ENCODE measurements at places on chromosomes 4 and X. TPM values are rescaled to one million over a fixed set of nuclear protein-coding genes. Genes with fewer than 3 reads are reported as not detected.
A peak's percentile ranks its signal among the peaks of the same experiment; 100 is the strongest.

Gene FGF16
- not detected for total RNA-seq

Gene NDUFB11
- total RNA-seq = 67.1 TPM

DNA sequence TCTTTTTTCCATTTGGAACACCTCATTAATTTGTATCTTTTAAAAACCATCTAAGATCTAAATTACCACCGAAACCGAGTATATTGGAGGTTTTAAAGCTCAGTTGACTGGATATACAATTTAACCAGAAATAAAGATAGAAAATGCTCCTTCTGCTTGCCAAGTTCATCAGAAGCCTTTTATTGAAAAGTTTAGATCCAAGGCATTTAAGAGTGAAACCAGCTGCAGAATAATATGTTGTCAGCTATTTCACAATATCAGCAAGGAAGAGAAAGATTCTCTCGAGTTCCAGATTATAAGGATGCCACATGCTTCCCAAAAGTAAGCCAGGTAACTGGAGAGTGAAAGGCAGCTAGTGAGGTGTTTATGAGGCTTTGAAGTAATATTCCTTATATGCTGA, 217.4 kb downstream of the DCTD start:
- DNase-seq = no peak

Gene PRRG1
- 6.3 TPM for total RNA-seq

- DNase-seq = no peak
These were observed 44.4 kb downstream of the DIAPH2 start for GRCh38 chrX:96729053-96729452.

Gene ZDHHC15
- total RNA-seq = 0.13 TPM

- DNase-seq = no peak
These were observed 29.9 kb downstream of the ARL13A start for GRCh38 chrX:100999451-100999850.

Gene CAPN6
- 0.28 TPM for total RNA-seq

GRCh38 chr4:100796332-100796731, 278.5 kb upstream of the EMCN start:
- no peak for DNase-seq

DNA sequence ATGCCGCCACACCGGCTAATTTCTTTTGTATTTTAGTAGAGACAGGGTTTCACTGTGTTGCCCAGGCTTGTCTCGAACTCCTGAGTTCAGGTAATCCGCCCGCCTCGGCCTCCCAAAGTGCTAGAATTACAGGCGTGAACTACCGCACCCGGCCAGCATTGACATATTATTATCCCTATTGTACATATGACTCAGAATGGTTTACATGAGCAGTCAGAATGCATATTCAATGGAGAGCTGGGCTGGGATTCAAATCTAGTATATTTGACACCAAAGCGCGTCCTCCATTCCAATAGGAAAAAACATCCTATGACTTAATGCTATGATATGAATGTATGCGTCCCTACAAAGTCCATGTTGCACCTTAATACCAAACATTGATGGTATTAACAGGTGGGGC, 281.4 kb downstream of the CAMK2D start:
- no peak for DNase-seq

GRCh38 chr4:147863111-147863747, 131.3 kb downstream of the ARHGAP10 start:
- no peak for DNase-seq

DNA sequence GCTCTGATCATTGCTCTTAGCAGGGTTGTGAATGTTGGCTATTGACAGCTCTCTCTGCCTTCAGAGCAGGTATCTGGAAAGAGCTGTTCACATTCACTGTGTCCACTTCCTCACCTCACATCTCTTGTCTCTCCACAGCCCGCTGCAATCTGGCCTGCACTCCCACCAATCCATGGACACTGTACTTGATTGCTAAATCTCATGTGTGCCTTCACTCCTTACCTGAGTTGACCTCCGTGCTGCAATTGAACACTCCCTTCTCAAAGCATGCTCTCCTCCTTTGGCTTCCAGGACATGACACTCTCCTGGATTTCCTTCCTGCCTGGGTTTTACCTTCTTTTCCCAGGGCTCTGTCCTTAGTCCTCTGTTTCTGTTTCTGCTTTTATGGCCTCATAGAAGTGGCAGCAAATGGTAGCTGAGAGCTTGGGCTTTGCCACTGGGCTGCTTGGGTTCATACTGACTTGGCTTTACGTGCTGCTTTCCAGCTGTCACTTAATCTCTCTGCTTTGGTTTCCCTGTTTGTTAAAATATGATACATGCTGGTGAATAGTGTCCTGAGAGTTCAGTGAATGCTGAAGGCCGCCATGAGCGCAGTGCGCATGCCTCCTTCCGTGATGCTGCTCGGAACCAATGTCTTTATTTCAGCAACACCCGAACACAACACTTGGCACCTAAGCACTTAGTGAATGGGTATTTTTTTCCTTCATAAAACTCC, 29.5 kb downstream of the DCUN1D4 start:
- DNase-seq = peak; percentile 62

Gene ATOH1
- total RNA-seq = not detected

- DNase-seq = no peak
These were observed 13.3 kb downstream of the TLR10 start for GRCh38 chr4:38769441-38769840.

Gene COL4A5
- 2.9 TPM for total RNA-seq

GRCh38 chr4:185803022-185803421, 9.0 kb downstream of the SORBS2 start:
- DNase-seq = no peak

GRCh38 chrX:32687379-32687778, 524.0 kb downstream of the DMD start:
- DNase-seq = no peak

GRCh38 chrX:69615342-69615741, 571 bp upstream of the EDA start:
- no peak for DNase-seq

Gene FIP1L1
- 13.4 TPM for total RNA-seq

- DNase-seq = no peak
These were observed 152.3 kb downstream of the ADAM29 start for GRCh38 chr4:175070444-175070843.

GRCh38 chrX:39149761-39150160, 348.5 kb downstream of the MID1IP1 start:
- peak; percentile 52 for DNase-seq

DNA sequence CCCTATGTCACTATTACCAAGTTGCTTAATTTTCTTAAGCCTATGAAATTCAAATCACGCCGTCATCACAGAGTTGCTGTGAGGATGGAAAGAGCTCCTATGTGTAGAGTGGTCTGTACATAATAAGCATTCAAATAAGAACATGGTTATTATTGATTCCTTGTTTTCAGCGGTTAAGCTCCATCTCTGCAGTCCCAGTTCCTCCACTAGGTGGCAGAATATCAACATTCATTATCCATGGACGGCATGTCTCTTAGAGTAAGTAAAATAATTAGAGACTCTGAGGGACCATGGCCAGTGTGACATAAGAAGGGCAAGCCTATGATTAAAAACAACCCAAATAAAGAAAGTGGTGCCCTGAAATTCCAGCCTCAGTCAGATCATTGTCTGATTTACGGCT, 132.5 kb upstream of the NHS start:
- DNase-seq = no peak

GRCh38 chr4:163393471-163393870, 49.8 kb downstream of the NPY5R start:
- DNase-seq = no peak

GRCh38 chr4:177396352-177396751, 45.9 kb downstream of the AGA start:
- DNase-seq = no peak

Gene PCDH18
- 1.3 TPM for total RNA-seq

Gene TENM3
- total RNA-seq = 1.4 TPM

Gene CXorf51B
- total RNA-seq = not detected

- no peak for DNase-seq
These were observed 2.6 kb downstream of the TIFA start for GRCh38 chr4:112282860-112283667.

GRCh38 chrX:123773258-123773988, 40.6 kb upstream of the THOC2 start:
- DNase-seq = no peak

DNA sequence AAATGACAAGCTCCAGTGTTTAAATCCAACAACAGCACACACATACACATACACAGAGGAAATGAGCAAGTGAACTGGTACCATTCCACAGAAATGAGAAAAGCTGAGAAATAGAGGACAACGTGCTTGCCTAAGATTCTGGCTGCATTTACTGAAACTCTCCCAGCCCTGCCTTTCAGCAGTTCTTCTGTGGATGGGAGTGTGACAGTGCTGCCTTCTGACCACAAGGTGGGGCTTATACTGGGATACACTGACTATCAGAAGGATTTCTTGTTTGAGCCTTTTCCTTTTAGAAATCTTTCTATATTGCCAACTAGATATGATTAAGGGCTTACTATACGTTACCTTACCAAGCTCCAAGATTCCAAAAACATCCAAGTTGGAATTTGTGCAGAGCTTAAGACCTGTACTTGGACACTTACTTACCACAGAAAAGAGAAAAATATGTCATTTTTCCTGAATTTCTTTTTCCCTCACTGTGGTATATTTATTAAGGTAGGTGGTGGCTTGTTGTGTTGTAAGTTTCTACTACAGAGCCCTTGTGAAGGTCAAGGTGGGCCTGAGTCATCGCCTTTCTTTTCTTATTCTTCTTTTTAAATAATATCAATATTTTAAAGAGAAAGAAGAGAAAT, 10.7 kb upstream of the CXCL8 start:
- DNase-seq = peak; percentile 69

Gene HSD17B13
- 77.7 TPM for total RNA-seq

GRCh38 chrX:154548028-154548316, 552 bp downstream of the IKBKG start:
- DNase-seq = no peak

Gene TMEM271
- not detected for total RNA-seq

GRCh38 chr4:80197601-80198440, 518 bp downstream of the PRDM8 start:
- no peak for DNase-seq

DNA sequence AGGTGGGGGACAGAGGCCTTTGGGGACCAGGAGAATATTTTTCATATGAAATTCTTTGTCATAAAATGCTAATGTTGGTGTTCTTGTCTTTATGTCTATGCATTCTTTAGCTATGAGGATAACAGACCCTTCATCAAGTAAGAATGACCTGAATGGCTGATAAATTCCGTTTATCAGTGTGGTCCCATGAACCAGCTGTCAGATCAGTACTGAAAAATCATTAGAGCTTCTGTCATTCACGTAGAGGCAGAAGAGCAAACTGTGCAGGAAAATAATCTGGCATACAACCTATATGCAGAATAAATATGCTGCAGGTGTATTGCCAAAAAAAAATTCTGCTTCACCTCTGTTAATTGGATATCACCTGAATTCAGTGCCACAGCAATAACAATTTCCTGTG, 828.6 kb downstream of the ADGRL3 start:
- no peak for DNase-seq

Gene GLRA2
- not detected for total RNA-seq

- no peak for DNase-seq
These were observed 309.7 kb downstream of the PACRGL start for GRCh38 chr4:21009956-21010355.

- no peak for DNase-seq
These were observed 121.3 kb downstream of the NWD2 start for GRCh38 chr4:37365888-37366287.

DNA sequence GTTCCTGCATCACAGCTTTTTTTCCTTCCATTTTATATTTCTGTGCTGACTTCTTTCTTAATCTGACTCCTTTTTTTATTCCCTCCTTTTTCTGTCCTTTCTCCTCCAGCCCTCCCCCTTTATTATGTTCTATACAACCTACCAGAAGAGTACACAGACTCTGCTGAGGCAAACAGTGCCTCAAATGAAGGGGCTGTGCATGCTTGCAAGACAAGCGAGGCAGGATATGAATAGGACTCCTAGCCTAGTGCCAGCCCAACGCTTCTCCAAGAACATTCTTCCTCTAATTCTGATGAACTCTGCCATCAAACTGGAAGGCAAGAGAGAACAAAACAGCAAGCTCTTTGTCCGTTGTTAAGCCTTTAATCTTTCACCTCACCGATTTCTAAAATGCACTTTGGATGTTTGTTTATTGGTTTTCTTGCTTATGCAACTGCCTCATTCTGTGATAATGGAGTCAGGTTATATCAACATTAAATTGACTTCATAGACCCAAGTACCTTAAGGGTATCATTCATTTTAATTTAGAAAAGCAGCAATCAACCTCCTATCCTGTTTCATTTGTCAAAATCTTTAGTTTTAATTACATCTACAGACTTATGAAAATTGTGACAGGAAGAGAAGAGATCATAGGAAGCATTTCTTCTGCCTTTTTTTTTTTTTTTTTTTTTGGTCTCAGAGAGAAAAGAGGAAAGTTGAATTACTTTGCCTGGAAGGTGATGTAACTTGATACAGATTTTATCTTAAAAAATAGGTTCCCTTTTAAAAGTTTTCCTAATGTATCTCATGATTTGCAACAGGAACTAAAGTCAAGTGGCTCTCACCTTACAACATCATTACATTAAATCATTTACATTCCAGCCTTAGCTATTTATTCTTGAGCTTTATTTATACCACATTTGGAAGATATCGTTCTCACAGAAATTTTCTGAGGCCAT, 284.7 kb upstream of the FTHL17 start:
- no peak for DNase-seq

GRCh38 chr4:149838036-149838435, 22.4 kb upstream of the IQCM start:
- no peak for DNase-seq

GRCh38 chrX:96140796-96141195, 543.8 kb upstream of the DIAPH2 start:
- DNase-seq = no peak

DNA sequence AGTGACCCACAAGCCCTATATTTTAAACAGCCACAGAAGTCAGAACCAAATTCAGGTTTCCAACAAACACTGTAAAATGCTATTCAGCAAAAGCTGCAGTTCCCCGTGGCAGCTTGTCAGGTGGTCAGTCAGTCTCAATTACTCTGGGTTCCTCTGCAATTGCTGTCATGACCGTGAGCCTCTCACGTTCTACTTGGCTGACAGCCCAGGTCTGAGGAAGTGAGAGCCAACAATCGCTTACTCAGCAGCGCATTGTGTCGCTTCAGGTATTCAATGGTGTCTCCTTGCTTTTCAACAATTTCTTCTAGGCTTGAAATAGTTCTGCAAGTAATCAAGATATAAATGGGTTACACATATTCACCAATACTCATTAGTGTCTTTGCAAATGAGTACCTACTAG, 25.8 kb downstream of the TRIM75 start:
- peak; percentile 89 for DNase-seq

- no peak for DNase-seq
These were observed 45.4 kb upstream of the GAB1 start for GRCh38 chr4:143291314-143291713.

- DNase-seq = no peak
These were observed 86.8 kb downstream of the FAM53A start for GRCh38 chr4:1597021-1597931.

GRCh38 chrX:152987801-152988200, 6.1 kb downstream of the PNMA5 start:
- no peak for DNase-seq

DNA sequence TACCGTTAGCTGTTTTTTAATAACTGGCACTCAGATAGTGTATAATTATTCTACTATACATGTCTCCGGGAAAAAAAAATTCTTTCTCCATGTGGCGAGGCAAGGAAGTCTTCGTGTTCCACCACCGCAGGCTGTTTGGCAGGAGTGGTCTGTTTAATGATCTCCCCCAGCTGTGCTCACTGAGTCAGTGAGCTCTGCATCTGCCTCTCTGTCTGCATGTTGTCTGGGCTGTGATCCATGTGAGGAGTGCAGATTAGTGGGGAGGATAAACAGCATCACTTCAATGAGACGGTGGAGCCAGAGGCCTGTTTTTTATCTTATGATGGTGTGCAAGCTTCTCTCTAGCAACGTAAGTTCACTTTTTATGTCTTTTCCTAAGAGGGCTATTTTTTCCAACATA, 69.8 kb downstream of the RPS3A start:
- no peak for DNase-seq

GRCh38 chr4:84920617-84921016, 45.9 kb downstream of the WDFY3 start:
- DNase-seq = no peak
